ENCODE measurements at places on chromosomes 6 and 20.

DNA sequence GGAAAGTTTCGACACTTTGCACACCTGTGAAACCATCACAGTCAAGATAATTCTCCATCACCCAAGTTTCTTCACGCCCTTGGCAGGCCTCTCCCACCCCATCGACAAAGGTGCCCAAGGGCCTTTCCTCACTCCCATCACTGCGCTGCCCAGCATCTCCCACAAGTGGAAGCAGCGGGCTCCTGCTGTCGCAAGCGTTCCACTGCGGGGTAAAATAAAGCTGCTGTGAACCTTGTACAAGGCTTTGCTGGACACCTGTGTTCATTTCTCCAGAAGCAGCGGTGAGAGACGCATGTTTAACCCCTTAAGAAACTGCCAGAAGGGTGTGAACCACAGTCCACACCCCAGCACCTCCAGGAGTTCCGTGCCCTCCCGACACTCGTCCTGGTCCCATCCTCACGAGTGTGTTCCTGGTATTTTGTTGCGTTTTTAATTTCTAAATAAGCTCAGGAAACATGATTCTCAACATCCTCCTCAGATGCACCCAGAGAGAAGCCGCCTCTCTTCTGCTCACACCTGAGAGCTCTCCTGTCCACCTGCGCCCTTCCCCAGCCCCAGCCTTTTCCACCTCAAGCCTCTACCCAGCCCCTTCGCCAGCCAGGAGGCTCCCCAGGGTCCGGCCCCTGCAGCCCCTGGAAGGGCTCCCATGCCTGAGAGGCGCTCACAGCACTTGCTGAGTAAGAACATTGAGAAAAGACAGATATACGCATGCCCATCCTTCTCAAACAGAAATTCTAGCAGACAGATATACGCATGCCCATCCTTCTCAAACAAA lies 97.5 kb downstream of the TAF4 start:
- no peak for DNase-seq

GRCh38 chr6:2471472-2471871 lies 226.1 kb upstream of the GMDS start:
- DNase-seq = no peak

- DNase-seq = no peak
Observed at GRCh38 chr6:168968228-168968627, 285.4 kb downstream of the THBS2 start.

- DNase-seq = no peak
Observed at GRCh38 chr20:50558483-50558925, 48.3 kb downstream of the PTPN1 start.

- no peak for DNase-seq
Observed at GRCh38 chr6:54018722-54019121, 92.5 kb upstream of the MLIP start.

GRCh38 chr6:116010386-116010785 lies 50.3 kb downstream of the FRK start:
- no peak for DNase-seq

DNA sequence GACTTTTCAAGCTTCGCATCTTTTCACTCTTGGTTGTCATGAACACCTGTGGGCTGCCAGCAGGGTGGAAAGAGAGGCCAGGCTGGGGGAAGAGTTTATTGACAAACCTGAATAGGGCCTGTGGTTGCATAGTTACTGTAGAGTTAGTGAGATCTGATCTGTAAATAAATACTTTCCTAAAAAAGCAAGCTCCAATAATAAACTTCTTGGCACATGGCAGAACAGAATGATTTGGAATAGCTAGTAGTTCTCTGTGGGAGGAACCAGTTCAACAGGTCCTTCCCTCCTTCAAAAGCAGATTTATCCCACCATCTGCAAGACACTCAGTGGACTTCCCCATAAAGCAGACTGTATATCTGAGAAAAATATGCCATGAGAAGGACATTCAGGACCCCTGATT lies 445.0 kb downstream of the HACE1 start:
- no peak for DNase-seq

GRCh38 chr6:5389086-5389745 lies 127.9 kb downstream of the FARS2 start:
- DNase-seq = no peak

DNA sequence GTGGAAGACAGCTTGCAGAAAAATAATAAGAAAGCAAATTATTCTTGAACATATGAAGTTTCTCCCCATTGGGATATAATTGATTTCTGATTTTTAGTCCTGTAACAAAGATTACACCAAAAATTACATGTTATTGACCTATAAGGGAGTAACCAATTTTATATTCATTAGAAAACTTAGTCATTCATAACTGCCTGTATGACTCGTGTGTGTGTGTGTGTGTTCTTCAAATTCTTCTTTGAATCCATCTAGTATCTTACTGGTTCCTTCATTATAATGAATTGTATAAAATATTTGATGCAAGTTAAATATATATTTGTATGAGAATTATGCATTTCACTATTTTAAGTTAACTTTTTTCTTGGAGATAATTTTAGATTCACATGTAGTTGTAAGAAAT lies 310.4 kb downstream of the HAO1 start:
- no peak for DNase-seq

DNA sequence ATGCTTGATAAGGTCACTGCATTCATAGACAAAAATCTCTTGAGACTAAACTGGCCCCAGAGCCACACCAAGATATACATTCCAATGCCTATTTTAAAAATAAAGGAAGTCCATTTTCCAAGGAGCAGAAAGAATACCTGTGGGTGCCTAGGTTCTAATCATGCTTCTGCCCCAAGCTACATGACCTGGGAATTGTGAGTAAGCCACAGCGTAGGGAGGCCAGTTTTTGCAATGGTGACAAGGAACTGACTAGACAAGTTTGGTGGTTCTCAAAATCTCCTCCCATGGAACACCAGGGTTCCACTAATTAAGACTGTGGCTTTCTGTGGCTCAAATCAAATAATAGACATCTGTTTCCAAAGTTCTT lies 83.3 kb downstream of the GMDS start:
- no peak for DNase-seq

DNA sequence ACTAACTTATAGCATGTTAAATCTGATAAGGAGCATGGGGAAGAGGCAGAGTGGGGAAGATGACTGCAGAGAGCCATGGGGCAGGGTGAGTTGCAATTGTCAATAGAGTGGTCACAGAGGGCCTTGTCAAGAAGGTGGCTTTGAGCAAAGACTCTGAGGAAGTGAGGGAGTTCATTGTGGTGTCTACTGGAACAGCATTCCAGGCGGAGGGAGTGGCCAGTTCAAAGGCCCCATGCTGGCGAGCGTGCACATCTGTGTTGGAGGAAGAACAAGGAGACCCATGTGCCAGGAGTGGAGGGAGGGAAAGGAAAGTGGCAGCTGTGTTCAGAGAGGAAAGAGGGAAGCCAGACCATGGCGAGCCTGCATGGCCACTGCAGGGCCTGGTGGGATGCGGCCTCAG lies 15.8 kb upstream of the GPR6 start:
- no peak for DNase-seq

- DNase-seq = no peak
Observed at GRCh38 chr6:24694198-24694597, 24.8 kb downstream of the C6orf62 start.

- no peak for DNase-seq
Observed at GRCh38 chr6:138493413-138493812, 5.9 kb downstream of the NHSL1 start.

GRCh38 chr6:43263314-43264178 lies 20.3 kb downstream of the TTBK1 start:
- peak; percentile 66 for DNase-seq

DNA sequence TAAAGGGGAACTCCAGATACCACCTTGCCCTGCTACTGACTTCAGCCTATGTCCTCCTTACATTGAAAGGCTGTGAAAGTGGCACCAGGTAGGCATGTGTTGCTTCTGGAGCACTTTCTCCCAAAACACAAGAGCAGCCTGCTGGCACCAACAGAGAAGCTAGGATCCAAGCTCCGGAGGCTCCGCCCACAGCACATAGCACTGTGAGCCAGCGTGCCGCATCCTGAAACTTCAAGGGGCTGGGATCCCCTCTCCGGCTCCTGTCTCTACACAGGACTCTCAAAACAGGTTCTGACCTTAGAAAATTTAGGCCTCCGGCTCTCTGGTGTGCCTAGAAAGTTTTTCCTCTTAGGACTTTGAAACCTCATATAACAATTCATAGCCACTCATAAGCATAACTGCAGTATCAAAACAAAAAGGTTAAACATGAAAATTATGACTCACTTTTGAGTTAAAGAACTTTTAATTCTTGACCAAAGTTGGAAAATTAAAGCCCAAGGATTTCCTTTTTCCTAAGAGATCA lies 41.1 kb downstream of the EZR start:
- DNase-seq = no peak

DNA sequence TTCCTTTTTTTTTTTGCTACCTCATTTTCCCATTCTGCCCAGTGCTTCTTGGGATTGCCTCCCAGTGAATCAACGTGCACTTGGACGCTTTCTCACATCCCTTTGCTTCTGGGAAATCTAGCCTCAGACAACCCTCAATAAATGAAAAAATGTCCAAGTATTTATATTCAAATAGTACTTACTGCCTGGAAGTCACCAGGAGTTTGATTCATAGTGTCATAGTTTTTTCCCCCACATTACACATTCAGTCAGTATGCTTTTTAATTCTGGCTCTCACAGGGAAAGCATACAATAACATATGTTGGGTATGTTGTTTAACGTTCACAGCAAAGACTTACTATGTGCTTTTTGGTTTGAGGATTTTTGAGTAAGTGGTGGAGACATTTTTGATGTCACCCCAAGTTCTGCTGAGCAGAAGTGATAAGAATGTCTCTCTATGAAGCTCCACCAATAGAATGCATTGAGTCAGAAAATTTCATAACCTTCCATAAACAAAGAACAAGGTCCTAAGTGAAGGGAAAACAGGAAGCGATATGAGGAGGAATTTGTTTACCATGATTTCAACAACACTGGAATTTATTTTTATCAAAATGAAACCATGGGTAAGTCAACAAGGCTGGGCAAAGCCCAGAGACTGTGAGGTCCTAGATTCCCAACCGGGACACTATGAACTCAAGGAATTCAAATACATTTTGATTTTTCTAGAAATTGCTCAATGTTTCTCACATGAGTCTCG lies 301.2 kb upstream of the BMP2 start:
- DNase-seq = no peak

GRCh38 chr20:25273046-25273445 lies 25.2 kb downstream of the PYGB start:
- no peak for DNase-seq

GRCh38 chr6:167919349-167919748 lies 78.1 kb upstream of the KIF25 start:
- DNase-seq = no peak

GRCh38 chr6:39899554-39900295 lies 34.5 kb downstream of the MOCS1 start:
- DNase-seq = no peak

- no peak for DNase-seq
Observed at GRCh38 chr20:56788041-56788670, 159.1 kb downstream of the TFAP2C start.

DNA sequence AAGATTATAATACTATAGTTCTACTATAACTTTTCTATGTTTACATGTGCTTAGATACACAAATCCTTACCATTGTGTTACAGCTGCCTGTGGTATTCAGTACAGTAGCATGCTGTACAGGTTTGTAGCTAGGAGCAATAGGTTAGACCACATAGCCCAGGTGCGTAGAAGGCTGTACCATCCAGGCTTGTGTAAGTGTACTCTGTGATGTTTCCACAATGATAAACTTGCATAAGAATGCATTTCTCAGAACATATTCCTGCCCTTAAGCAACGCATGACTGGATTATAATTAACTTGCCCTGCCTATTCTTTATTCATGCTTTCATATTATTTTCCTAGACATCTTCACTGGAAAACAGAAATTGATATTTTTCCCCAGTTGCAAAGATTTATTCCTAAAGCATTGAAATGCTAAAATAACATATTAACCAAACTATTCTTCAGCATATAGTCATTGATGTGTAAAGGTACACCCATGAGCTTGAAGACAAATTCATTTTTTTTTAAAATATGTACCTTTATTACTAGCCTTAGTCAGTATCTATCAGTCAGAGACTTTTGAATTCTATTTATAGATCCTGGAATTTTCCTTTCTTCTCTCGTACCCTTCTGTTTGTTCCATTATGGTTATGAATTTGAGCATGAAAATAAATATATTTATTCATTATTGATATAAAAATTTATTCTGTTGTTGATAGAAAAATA lies 7.2 kb upstream of the CTAGE9 start:
- no peak for DNase-seq

DNA sequence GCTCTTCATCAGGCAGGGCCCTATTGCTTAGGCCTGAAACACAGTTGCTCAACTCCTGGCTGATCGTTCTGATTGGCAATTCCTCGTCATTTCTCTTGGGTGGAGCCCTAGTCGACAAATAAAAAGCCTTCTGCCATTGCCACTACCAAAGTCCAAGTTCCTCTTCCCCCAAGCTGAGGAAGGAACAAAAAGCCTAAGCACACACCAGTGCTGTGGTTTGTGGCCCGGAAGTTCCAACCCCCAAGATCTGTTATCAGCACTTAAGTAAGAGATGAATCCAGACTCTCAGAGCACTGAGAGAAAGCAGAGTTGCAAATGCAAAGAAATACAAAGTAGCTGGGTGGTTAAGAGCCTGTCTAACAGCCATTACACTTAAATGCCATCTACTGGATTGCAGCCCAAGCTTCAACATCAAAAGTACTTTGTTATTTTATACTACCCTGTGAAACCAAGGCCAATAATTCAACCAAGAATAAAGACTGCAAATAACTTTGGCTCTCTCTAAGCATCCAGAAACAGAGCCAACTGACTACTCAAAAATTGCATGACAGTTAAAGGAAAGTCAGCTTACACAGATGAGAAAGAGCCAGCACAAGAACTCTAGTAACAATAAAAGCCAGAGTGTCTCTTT lies 1024.0 kb downstream of the GRIK2 start:
- no peak for DNase-seq

DNA sequence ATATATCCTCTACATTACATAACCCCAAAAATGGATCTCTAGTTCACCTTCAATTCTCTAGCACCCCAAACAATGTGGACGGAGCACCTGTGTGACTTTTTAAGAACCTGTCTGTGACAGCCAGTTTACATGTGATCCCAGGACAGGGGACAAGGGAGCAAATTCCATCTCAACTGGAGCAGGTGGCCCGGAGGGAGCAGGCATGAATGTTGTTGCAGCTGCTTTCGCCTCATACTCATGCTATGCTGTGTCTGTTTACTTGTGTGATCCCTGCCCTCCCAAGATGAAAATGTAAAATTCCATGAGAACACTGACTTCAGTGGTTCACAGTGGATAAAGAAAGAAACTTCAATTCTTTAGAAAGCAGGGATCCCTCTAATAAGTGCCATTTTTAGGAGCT lies 600.3 kb downstream of the CDH26 start:
- no peak for DNase-seq

DNA sequence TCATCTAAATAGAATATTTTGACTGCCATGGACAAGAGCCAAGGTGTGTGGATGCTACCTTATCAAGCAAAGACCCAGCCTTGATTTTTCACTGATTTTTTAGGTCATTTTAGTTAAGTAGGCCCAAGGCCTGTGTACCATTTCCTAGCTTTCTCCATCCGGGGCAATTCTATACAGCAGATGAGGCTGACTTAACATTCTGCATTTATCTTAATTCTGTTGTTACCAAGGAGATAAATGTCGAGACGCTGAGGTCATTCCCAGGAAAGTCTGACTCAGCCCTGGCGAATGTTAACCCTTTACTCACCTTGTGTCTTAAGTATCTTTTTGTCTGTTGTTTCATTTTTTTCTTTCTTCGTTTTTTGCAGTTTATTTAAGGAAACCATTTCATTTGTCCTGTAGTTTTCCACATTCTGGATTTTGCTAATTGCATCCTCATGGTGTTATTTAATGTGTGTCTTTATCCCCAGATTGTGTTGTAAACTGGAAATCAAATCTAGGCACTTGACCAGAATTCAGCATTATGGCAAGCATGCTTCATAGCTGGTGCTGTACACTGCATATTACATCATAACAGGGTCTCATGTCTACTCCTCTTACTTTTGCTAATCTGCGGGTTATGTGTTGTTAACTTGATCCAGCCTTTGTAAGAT lies 277.0 kb downstream of the CDKAL1 start:
- no peak for DNase-seq

Measured in activated CD4-positive, alpha-beta T cell treated with anti-CD3 and anti-CD28 coated beads for 1 hour (primary cell).